ENCODE measurements at places on chromosomes 3 and 15.

DNA sequence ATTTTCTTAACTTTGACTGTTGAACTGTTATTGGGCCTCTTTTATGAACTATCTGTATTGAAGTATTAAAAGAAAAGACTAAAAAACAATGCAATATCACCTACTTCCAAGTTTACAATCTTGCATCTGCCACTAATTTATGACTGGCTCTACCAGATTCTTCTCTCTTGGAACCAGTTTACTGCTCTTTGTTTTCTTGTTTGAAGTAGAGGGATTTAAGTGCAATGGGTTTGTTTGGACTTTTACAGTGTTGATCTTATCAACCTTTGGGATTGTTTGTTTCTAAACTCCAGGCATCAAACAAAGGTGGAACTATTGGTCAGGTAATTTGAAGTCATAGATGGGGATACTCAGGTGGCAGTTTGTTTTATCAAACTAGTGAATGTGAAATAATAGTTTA lies 43.0 kb upstream of the MEIS2 start:
- no peak for DNase-seq

DNA sequence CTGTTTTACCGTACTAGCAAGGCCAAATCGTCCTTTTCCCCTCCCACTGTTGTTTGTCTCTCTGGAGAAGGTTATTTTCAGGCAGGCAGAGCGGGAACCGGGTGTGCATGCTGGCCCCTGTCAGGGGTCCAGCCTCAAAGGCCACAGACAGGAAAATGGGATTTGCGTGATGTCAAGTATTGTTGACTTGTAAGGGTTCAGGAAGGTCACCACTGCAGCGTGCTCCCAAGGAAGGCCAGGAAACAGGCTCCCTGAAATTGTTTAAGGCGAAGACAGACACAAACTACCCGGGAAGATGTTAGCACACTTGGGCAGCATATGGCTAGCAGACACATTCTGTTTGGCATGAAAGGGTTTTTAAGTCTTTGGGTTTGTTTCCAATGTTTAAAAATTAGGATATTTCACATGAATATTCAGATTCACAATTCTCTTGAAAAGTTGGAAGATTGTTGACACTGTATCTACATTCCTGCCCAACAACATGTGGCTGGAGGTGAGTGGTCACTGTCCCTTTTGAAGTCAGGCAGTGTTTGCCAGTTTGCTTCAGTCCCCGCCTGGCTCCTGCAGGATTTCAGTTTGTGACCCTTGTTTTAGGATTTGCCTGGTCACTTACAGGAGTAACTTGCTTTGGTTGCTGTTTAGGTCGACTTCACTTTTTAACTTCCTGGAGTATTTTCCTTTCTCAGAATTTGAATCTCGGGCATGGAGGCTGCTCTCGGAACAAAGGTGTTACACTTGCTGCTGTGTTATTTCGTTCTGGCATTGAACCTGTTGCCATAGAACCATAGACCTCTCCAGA lies 90.4 kb downstream of the BDH1 start:
- no peak for DNase-seq

GRCh38 chr15:70014860-70015490 lies 82.7 kb downstream of the TLE3 start:
- no peak for DNase-seq

DNA sequence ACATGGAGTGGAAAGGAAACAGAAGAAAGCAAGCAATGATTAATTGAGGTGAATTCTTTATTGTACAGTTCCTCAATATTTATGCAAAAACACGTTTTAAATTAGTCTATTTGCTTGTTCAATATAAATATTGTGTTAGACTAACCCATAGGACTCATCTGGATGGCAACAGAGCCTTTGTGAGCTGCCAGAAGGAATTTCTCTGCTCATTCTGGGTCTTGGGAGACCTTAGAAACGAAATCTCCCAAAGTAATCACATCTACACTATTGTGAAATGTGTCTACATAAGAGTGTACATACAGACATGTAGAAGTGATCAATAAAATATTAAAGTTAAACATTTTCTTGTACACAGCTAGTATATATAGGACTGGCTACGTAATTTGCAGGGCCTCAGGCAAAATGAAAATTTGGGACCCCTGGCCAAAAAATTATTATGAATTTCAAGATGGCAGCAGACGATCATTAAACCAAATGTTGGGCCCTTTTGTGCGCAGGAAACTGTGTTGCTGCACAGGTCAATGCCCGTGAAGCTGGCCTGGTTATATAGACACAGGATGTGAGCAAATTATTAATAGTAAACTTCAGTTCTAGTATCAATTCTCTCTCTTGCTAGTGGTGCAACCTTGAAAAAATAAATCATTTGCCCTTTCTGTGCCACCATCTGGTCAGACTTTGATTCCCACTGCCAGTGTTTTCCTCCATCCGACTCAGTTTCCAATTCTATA lies 83.3 kb downstream of the MINAR1 start:
- DNase-seq, result no peak

DNA sequence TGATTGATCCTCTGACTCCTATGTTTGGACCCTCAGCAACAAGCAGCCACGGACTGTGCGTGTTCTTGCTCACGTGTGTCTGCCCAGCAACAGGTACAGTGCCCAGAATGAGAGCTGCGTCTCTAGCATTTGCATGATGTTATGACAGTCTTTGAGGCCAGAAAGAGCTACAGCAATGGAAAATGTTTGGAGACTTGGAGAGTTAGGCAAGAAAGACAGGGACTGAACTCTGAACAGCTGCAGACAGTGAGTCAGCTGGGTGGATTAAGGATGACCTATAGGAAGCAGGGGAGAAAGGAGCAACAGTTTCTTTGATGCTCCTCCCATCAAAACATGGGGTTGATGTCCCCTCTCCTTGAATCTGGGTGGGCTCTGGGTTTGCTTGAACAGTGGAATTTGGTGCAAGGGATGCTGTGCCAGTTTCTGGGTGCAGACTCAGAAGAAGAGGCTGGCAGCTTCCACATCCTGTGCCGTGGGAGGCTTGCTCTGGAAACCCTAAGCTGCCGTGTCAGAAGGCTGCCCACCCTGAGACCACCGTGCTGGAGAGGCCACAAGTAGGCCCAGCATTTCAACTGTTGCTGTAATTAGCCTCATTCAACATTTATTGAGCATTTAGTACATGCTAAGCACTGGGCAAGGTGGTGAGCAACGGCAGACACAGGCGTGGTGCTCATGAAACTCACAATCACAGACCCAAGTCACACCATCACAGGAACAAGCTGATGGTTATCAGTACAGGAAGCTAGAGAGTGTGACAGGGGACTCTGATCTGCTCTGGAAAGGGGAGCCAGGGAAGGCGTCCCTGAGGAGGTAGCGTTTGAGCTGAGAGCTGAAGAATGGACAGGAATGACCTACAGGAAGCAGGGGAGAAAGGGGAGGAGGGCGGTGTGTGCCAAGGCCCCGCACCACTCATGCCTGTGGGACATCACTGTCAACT lies 21.7 kb downstream of the CCR9 start:
- DNase-seq, result no peak

DNA sequence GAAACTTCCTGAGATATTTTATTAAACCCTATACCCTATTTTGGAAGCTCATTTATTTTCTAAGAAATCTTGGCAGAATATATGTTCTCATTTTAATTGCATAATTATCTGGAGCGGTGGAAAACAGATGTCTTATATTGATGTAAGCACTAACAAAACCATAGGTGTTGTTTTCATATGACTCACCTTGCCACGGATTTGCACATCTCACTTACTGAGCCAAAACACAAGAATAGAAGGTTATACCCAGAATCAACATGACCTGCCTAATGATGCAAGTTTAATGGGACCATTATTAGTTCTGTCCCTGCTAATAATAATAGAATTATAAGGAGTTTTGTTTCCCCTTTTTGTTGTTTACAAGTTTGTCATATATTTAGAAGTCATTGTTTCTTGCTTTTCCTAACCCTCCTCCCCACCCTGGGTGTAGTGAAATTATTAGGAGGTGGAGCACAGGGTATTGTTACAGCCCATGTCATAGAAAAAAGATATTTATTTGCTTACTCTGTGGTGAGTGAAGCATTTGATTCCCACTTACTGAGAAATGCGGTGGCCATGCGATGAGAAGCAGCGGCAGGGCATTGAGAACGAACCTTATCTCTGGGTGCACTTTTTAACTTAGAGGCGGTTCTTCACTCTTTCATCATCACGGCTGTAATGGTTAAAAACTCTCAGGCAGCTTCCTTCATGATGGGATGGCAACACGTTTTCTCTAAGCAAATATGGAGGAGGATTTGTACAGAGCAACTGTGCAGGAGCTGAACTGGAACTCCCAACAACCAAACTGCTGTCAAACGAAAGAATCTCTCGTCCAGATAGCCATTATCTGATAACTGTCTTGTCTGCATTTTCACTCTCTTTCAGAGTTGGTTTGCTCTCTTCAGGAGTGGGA lies 521 bp downstream of the IL5RA start:
- no peak for DNase-seq

GRCh38 chr15:94125698-94126097 lies 105.7 kb upstream of the MCTP2 start:
- DNase-seq, result no peak

DNA sequence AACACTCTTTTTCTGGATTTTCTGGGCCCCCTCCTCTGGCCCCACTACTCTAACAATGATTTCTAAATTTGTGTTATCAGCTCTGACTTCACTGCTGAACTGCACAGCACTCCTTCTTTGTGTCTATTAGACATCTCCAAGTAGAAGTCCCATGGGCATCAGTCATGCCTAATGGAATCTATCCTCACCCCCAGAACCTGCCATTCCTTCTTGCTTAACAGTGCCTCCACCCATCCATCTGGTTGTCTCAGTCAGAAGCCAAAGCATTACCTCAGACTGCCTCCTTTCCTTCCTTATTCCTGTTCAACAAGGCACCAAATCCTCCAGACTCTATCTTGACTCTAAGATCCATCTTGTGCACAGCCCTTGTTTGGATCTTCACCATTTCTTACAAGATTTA lies 36.2 kb downstream of the SSR3 start:
- DNase-seq, result no peak

DNA sequence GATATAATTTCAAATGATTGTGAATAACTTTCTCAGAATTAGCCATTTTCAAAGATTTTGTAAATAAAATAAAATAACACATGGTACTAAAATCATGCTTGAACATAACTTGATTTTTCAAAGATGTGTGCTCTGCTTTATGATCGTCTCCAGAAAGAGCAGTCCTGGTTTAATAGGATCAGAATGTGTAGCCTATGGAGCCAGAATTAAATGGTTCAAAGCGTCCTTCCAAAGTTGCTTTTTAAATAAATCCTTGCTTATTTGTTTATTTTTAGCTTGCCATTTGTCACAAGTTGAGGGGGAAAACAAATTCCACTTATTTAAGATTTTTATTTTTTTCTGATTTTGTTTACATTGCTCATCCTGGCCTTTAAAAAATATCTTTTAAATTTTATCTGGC lies 123.7 kb upstream of the SPRED1 start:
- DNase-seq, result no peak

DNA sequence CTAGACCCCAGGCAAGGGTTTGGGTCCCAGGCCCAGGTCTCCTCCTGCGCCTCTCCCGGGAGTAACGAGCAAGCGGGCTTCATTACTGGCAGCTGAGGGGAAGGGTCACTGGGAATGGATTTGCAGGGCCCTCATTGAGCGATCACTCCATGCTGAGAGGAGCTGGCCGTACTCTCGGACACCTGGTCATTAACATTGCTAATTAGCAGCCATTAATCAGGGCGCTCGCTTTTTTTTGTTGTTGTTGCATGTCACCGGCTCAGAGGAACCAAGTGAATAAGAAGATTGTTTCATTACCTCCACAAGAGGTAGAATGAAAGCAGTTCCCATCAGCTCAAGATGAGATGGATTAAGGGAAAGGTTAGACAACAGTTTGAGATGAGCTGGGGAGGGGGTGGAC lies 293.0 kb upstream of the ATP11B start:
- DNase-seq, result no peak

All from KG1 (cell line).